ENCODE measurements at places on chromosomes 13 and 19.
A peak's percentile ranks its signal among the peaks of the same experiment; 100 is the strongest.

GRCh38 chr19:49573009-49573408 lies 7.3 kb downstream of the NOSIP start:
- H3K4me3 ChIP-seq = no peak overlapping the region
- no peaks in the 10 kb centered on the region for H3K27me3 ChIP-seq
- H3K27ac ChIP-seq = no peak overlapping the region
- no peaks in the 10 kb centered on the region for H3K36me3 ChIP-seq
- peaks cover 4% of the 10 kb centered on the region for H3K4me1 ChIP-seq

- DNase-seq = no peak
- H3K36me3 ChIP-seq = no peaks in the 10 kb centered on the region
- no peak overlapping the region for H3K27ac ChIP-seq
- H3K4me1 ChIP-seq = no peaks in the 10 kb centered on the region
- peaks cover 24% of the 10 kb centered on the region for H3K27me3 ChIP-seq
- peak overlapping the region; percentile 24 for H3K4me3 ChIP-seq
Measured at GRCh38 chr13:36431204-36432105, 840 bp upstream of the CCNA1 start.

- H3K4me3 ChIP-seq = no peak overlapping the region
- H3K36me3 ChIP-seq = no peaks in the 10 kb centered on the region
- H3K4me1 ChIP-seq = no peaks in the 10 kb centered on the region
- no peak overlapping the region for H3K27ac ChIP-seq
- no peak for DNase-seq
Measured at GRCh38 chr19:14768001-14768400, 10.4 kb downstream of the ADGRE2 start.

DNA sequence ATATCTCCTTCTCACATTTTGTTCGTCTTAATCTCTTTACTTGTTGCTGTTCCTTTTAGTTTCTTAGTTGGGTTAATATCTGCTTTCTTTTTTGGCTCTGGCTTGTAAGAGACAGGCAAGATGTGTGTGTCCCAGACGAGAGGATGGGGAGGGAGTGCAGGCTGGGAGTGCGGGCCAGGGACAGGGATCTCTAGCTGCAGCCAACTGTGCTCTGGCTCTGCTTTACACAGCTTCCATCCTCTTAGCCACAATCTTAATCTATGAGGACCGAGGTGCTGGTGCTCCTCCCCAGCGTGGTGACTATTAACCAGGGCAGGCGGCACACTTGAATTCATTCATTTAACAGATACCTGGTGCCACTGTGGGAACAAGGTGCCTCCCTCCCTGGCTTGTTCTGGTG lies 70.9 kb upstream of the WASF3 start:
- no peak for DNase-seq
- H3K4me1 ChIP-seq = no peaks in the 10 kb centered on the region
- H3K36me3 ChIP-seq = no peaks in the 10 kb centered on the region
- no peaks in the 10 kb centered on the region for H3K27me3 ChIP-seq

DNA sequence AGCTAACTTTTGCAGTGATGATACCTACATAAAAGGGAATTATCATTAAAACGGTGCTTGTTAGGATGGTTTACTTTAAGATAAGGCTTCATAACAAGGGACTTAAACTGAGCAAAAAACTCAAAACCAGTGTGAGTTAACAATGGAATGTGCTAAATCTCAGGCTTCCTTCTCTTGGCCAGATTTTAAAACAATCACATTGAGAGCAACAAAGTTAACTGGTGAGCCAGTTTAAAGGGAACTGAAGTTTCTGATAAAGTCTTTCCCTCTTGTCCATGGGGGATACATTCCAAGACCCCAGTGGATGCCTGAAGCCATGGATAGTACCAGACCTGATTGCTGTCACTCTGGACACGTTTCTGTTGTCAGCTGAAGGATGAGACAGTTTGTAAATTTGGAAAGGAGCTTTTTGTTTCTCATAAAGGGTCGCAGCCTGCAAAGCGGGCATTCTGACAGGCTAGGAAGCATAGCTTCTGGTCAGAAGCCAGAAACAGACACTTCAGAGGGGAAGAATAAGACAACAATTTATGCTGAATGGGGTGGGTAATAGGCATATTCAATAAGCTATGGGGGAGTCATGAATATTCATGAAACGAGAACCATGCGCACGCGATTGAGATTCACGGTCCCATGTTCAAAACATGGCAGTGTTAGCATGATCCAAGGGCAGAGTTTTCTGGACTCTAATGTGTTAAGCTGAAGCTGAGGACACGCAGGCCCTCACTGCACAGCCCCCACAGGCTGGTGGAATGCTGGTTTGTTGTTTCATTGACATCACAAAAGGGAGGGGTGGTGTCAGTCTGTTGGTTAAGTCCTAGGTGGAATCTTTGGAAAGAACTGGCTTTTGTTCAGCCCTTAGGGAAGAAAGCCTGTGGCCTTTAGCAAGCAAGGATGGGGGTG lies 150.6 kb upstream of the RNF113B start:
- no peaks in the 10 kb centered on the region for H3K4me1 ChIP-seq
- no peak for DNase-seq
- H3K4me3 ChIP-seq = no peak overlapping the region
- no peaks in the 10 kb centered on the region for H3K27me3 ChIP-seq
- H3K36me3 ChIP-seq = no peaks in the 10 kb centered on the region
- H3K27ac ChIP-seq = no peak overlapping the region

- no peaks in the 10 kb centered on the region for H3K36me3 ChIP-seq
- no peak overlapping the region for H3K27ac ChIP-seq
- H3K4me3 ChIP-seq = no peak overlapping the region
- DNase-seq = no peak
- H3K4me1 ChIP-seq = no peaks in the 10 kb centered on the region
- no peaks in the 10 kb centered on the region for H3K27me3 ChIP-seq
Measured at GRCh38 chr13:46884531-46884930, 12.3 kb downstream of the HTR2A start.

DNA sequence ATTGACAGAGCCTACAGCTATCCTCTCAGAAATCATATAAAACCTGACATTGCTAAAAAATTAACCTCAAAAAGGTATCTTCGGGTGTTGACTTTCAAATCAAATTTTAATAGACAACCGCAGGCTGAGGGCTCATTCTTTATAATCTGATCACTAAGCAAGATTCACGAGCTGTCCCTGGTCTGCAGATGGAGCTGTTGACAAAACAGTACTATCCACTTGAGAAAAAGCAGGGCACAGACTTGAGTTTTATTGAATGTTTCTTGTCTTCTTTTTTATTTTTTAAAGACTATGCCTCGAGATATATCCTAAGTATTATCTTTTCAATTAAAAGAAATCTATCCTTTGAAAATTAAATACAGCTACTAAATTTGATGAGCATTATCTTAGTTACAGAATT lies 540.5 kb downstream of the PCDH9 start:
- no peaks in the 10 kb centered on the region for H3K4me1 ChIP-seq
- no peak overlapping the region for H3K4me3 ChIP-seq
- no peak overlapping the region for H3K27ac ChIP-seq

- no peak for DNase-seq
- no peak overlapping the region for H3K4me3 ChIP-seq
- H3K4me1 ChIP-seq = no peaks in the 10 kb centered on the region
Measured at GRCh38 chr13:43964698-43965458, 85.2 kb downstream of the LACC1 start.

DNA sequence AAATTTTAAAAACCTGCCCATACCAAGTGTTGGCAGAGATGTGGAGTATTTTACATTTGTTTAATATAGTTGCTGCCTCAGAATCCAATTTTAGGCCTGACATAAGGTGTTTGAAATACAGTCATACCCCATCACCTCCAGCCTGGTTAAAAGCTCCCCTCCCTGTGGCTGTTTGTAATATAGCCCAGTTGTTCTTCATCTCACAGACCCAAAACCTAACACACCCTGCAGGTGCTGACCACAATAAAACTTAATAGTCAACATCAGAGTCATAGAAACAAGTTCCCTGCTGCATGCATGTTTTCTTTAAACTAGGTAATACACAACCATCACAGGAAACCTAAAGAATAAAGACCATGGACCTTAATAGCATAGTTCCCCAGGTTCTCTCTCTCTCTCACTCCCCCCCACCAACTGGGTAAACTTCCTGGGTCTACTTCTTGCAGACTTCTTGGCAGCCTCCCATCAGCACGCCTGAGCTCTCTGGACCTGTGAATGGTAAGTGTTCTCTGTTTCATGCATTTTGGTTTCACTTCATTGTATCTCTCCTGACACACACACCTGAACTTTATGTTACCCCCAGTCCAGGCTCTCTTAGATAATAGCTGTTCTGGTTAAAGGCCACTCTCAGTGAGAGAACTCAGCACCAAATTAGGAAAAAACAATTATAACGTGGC lies 1369.9 kb downstream of the EFNB2 start:
- H3K27ac ChIP-seq = no peak overlapping the region
- H3K36me3 ChIP-seq = no peaks in the 10 kb centered on the region
- H3K27me3 ChIP-seq = no peaks in the 10 kb centered on the region
- H3K4me3 ChIP-seq = no peak overlapping the region
- no peaks in the 10 kb centered on the region for H3K4me1 ChIP-seq

DNA sequence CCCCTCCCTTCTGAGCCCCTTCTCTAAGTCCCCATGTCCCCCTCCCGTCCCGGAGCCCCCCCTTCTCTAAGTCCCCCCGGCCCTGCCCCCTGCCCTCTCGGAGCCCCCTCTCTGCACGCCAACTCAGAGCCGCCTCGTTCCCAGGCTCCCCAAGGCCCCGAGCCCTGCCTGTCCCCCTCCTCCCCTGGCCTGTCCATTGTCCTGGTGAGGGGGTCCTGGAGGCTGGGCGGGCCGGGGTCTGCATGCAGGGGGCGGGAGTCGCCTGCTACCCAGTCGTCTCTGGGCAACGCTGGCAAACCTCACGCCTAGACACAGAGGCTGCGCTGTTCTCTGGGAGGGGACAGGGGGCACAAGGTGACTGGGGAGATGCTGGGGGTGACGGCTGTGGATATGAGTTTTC lies 39.2 kb upstream of the SEMA6B start:
- DNase-seq = no peak
- no peak overlapping the region for H3K27ac ChIP-seq
- peaks cover 9% of the 10 kb centered on the region for H3K27me3 ChIP-seq
- H3K36me3 ChIP-seq = no peaks in the 10 kb centered on the region

GRCh38 chr19:12899891-12900518 lies 9.0 kb downstream of the GCDH start:
- H3K4me3 ChIP-seq = no peak overlapping the region
- DNase-seq = no peak
- no peaks in the 10 kb centered on the region for H3K36me3 ChIP-seq
- H3K4me1 ChIP-seq = no peaks in the 10 kb centered on the region
- no peaks in the 10 kb centered on the region for H3K27me3 ChIP-seq
- H3K27ac ChIP-seq = no peak overlapping the region

- H3K4me3 ChIP-seq = no peak overlapping the region
- no peaks in the 10 kb centered on the region for H3K27me3 ChIP-seq
- DNase-seq = no peak
- no peaks in the 10 kb centered on the region for H3K36me3 ChIP-seq
Measured at GRCh38 chr13:48502601-48503319, 30.1 kb downstream of the RCBTB2 start.

DNA sequence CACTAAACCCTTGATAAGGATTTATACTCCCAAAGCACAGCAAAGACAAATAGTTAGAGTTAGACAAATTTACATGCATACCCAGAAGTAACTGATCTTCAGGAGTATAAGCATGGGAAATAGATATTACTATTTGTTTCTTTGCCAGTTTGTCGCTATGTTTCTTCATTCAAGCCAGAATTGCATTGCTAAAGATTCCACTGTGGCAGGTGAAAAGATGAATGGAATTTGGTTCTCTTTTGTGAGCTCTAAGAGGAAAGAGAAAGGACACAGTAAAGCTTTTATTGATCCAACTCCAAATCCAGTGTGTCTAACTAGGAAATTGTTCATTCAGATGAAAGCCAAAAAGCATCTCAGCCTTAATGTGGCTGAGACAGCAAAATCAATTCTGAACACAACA lies 292.3 kb upstream of the SPRY2 start:
- no peak for DNase-seq
- H3K27ac ChIP-seq = no peak overlapping the region
- no peak overlapping the region for H3K4me3 ChIP-seq

DNA sequence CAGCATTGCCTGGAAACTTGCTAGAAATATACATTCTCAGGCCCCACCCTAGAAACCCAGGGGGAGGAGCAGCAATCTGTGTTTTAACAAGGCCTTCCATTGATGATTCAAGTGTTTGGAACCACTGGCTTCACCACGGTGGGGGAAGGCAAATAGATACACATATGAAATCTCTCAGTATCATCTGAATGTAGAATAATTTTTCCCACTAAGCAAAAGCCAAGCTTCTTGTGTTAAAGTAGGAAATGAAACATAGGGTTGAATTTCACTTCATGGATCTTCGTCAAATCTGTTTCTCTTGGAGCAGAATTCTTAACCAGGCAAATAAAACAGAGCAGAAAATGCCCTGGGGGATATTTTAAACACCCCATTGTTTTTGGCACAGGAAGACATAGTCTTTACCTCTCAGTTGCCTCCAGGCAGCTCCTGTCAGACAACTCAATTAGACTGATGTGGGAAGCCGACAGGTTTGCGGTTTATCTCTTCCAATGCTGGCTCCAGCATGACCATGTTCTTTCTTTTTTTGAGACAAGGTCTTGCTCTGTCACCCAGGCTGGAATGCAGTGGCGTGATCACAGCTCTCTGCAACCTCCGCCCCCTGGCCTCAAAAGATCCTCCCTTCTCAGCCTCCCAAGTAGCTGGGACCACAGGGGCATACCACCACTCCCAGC lies 213.0 kb downstream of the FOXO1 start:
- no peaks in the 10 kb centered on the region for H3K4me1 ChIP-seq
- H3K4me3 ChIP-seq = no peak overlapping the region
- H3K27ac ChIP-seq = no peak overlapping the region
- H3K27me3 ChIP-seq = no peaks in the 10 kb centered on the region

DNA sequence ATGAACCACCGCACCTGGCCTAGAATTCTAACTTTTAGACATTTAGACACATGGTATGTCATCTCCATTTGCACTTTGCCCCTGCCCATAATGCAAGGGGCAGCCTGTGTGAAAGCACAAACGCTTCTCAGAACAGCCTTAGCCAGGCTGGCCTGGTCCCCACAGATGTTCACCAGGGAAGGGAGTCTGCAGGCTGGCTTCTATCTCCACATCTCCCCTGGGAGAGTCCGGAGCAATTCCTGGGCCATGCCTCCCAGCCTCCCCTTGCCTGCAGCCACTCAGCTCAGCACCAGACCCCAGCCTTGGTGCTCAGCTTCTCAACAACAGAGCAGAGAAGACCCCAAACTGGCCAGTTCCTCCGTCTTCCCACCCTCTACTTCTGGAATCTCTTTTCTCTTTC lies 21.7 kb upstream of the LSM14A start:
- H3K4me1 ChIP-seq = no peaks in the 10 kb centered on the region
- H3K4me3 ChIP-seq = no peak overlapping the region
- H3K36me3 ChIP-seq = no peaks in the 10 kb centered on the region

GRCh38 chr19:45881909-45882528 lies 3.9 kb downstream of the IRF2BP1 start:
- H3K36me3 ChIP-seq = no peaks in the 10 kb centered on the region
- no peaks in the 10 kb centered on the region for H3K27me3 ChIP-seq
- H3K27ac ChIP-seq = peak overlapping the region; percentile 75
- DNase-seq = peak; percentile 86
- peaks cover 25% of the 10 kb centered on the region for H3K4me1 ChIP-seq

DNA sequence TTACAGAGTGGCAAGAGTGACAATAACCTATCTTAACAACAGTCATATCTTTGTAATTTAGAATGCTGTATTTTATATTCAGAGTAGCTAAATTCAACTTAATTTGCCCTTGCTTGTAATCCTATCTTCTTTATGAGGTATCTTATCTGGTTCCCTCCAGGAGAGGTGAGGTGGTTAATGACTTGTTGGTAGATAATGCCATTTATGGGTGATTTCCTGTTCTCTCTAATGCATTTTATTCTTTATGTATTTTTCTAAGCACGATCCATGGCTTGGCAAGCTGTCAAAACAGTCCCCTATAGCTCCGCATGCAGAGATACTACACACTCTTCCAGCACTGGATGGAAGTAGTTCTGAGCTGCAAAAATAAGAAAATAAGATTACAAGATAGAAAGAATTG lies 267.9 kb downstream of the LMO7 start:
- no peak overlapping the region for H3K4me3 ChIP-seq
- H3K27ac ChIP-seq = no peak overlapping the region
- no peaks in the 10 kb centered on the region for H3K27me3 ChIP-seq
- no peaks in the 10 kb centered on the region for H3K4me1 ChIP-seq
- no peak for DNase-seq

All from colonic mucosa (tissue), 4 donors.